ENCODE measurements at places on chromosomes 7 and 10. TPM values are rescaled to one million over a fixed set of nuclear protein-coding genes. Genes with fewer than 3 reads are reported as not detected.

Gene ACTL6B
- not detected for total RNA-seq

Gene ADCYAP1R1
- total RNA-seq = not detected

DNA sequence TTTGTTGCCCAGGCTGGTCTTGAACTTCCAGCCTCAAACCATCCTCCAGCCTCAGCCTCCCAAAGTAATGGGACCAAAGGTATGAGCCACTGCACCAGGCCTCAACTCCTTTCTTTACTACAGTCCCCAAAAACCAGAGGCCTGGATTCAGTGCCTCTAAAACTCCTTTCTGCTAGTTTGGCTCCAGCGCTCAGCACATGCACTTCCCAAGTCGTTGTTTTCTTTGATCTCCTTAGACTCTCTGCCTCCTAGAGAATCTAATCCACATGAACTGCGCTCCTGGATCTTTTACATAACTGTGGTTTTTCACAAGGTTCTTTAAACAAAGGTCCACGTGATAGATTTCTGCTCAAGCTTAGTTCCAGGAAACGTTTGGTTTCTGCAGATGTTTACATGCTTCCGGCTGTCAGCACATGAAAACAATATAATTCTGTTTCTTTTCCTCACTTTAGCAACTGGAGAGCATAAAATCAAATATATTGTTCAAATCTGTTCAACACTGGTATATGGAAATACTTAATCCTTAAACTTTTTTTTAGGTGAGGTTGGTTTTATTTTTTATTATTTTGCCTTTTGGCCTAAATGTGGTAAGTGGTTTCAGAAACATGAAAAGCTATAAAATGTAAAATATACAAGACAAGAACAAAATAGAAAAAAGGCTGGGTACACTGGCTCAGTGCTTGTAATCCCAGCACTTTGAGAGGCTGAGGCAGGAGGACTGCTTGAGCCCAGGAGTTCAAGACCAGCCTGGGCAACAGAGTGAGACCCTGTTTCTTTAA is 270.5 kb upstream of the MKLN1 start:
- DNase-seq = no peak

- DNase-seq = no peak
Measured at GRCh38 chr10:17024461-17024860, 105.2 kb downstream of the CUBN start.

Gene LRGUK
- not detected for total RNA-seq

GRCh38 chr7:29955799-29956486 is 33.7 kb downstream of the SCRN1 start:
- DNase-seq = no peak

- DNase-seq = no peak
Measured at GRCh38 chr7:24738577-24738976, 18.7 kb downstream of the GSDME start.
